ENCODE measurements at places on chromosomes 2 and 18. TPM values are rescaled to one million over a fixed set of nuclear protein-coding genes. Genes with fewer than 3 reads are reported as not detected.

DNA sequence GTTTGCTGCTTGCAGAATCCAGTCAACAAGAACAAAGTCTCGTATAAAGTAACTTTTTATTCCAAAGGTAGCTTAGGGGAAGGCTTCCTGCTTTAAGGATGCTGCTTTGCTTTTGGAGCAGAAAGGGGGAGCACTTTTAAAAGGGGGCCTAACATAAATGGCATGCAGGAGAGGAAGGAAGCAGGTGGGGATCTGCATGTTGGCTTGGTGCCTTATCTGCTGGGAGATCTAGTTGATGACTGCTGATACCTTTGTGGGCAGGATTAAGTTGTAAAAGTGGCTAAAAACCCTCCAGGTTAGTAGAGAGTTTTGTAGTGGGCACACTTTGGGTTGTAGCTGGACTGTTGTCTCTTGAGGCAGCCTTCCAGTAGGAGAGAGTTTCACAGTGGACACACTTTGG lies 22.5 kb downstream of the UBR3 start:
- ATAC-seq = no peak

DNA sequence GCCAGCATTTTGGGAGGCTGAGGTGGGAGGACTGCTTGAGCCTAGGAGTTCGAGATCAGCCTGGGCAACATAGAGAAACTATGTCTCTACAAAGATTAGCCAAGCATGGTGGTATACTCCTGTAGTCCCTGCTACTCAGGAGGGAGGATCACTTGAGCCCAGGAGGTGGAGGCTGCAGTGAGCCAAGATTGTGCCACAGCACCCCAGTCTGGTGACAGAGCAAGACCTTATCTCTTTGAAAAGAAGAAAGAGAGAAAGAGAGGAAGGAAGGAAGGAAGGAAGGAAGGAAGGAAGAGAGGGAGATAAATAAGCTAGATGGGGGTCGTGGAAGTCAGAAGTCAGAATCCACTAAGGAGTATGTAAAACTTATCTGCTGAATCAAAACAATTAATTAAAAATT lies 16.2 kb downstream of the GPR75 start:
- no peak for ATAC-seq

- ATAC-seq = no peak
Observed at GRCh38 chr2:167701651-167702050, 545.7 kb downstream of the STK39 start.

- ATAC-seq = no peak
Observed at GRCh38 chr2:13089971-13090370, 373.2 kb downstream of the TRIB2 start.

DNA sequence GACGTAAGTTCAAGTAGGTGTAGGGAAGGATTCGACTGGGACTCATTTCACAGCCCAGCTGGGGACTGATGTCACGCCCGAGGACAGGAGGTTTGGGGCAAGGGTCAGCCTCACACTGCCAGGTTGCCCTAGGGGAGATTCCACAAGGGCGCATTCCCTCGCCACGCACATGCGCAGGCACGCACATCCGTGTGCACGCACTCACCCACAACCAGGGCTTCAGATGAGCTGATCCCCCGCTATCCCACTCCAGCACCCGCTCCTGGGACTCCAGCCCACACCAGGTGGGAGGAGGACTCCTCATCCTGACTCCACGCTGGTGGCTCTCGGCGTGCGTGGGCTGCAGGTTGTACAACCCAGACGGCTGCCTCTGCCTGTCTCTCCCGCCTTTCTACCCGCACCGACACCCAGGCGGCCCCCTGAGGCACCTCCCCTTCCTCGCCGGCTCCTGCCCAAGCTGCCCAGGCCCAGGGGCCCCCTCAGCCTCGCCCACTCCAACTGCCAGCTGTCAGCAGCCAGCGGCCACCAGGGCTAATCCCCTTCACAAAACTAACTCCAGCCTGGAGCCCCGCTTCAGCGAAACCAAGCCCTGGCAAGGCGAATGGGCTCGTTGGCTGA lies 47.8 kb upstream of the FOSL2 start:
- ATAC-seq = no peak

DNA sequence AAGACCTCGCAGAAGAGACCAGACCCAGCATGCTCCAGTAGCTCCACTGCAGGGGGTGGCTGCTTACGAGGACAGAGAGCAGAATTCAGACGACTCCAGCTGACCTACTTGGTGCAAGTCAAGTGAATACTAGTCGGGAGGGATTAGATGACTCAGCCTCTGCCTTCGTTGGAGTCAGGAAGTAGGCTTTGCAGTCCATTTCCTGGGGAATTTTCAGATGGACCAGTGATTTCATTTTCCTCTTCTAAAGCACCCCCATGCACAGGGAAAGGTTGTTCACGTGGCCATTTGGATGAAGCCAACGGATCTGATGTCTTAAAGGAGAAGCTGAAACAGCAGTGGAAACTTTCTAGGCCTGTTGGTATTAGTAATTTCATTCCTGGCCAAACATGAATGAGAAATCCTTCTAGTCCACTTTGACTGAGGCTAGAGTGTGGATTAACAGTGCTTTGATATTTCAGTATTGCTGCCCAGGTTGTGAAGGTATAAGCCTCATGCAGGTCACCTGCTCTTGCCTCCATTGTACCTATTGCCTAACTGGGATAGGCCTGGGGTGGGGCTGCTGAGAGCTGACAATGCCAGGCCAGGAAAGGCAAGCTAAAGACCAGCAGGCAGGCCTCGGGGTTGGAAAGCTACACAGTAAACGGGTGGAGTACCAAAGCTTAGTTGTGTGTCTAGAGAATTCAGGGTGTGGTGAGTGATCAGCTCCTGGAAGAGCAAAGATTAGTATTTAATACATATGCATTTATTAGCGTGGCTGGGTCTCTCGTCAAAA lies 117.6 kb upstream of the FOSL2 start:
- peak; percentile 88 for ATAC-seq

- ATAC-seq = no peak
Observed at GRCh38 chr18:79487801-79488201, 92.1 kb downstream of the NFATC1 start.

DNA sequence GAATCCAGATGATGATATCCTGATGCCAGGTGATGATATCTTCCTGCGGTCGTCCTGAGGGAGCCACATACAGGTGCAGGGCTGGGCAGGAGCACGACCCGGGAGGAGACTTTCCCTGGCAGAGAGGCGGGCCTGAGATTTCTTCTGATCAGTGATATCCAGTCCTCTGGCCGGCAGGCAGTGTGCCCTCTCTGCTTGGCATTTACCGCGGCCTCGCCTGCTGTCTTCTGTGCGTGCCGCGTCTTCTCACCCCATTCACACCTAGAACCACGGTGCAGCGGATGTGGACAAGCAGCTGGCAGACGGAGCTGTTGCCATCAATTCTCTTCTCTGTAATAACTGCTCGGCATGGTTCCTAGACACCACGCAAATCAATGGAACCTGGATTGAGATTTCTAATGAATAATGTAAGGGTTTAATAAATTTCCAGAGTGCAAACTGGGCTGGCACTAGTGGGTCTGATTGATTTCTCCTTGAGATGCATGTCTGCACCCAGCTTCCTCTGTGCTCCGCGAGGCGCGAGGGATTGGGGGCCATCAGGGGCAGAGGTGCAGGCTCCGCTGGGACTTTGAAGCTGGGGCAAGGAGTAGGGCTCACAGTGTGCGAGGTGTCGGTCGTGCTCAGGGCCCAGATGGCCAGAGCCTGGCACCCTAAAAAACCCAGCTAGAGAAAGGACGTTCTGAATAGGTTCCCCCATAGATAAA lies 208.9 kb upstream of the HDAC4 start:
- no peak for ATAC-seq

- ATAC-seq = no peak
Observed at GRCh38 chr18:45228796-45229388, 386.4 kb upstream of the SLC14A2 start.

- no peak for ATAC-seq
Observed at GRCh38 chr2:144905956-144906355, 386.0 kb upstream of the ZEB2 start.

- ATAC-seq = peak; percentile 77
Observed at GRCh38 chr2:191255756-191256312, 10.6 kb downstream of the MYO1B start.

GRCh38 chr2:35410431-35411061 lies 945.0 kb upstream of the CRIM1 start:
- ATAC-seq = no peak

GRCh38 chr18:79509536-79509930 lies 113.8 kb downstream of the NFATC1 start:
- no peak for ATAC-seq

DNA sequence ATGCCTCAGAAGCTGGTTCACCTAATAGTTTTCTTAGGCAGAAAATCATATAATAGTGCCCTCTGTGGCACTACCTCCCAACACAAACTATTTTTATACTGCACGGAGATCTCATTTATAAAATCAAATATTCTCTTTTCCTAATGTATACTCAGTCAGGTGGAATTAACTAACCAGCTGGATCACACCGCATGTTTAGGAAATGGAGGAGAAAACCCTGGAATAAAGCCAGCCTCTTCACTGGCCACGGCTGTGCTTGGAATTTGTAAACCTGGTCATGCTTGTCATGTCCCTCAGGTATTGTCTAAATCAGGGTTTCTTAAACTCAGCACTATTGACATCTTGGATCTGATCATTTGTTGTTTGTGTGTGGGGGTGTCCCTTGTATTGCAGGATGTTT lies 85.6 kb downstream of the DOCK10 start:
- no peak for ATAC-seq

DNA sequence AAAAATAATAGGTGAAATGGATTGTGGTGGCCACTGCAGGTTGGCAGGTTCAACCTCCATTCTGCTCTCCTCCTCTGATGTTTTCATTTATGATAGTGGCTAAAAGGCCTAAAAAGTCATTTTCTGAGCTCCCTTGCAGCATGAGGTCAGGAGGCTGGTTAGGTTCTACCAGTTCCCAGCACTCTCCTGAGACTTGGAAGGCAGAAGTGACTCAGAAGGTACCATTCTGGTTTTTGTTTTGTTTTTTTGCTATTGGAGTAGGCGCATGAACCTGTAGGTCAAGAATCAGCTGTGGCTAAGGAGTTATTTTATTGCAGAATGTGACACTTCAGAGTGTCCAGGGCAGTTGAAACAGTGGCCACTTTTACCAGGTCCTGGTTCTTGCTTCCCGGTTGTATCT lies 181.9 kb downstream of the CCDC102B start:
- ATAC-seq = no peak

DNA sequence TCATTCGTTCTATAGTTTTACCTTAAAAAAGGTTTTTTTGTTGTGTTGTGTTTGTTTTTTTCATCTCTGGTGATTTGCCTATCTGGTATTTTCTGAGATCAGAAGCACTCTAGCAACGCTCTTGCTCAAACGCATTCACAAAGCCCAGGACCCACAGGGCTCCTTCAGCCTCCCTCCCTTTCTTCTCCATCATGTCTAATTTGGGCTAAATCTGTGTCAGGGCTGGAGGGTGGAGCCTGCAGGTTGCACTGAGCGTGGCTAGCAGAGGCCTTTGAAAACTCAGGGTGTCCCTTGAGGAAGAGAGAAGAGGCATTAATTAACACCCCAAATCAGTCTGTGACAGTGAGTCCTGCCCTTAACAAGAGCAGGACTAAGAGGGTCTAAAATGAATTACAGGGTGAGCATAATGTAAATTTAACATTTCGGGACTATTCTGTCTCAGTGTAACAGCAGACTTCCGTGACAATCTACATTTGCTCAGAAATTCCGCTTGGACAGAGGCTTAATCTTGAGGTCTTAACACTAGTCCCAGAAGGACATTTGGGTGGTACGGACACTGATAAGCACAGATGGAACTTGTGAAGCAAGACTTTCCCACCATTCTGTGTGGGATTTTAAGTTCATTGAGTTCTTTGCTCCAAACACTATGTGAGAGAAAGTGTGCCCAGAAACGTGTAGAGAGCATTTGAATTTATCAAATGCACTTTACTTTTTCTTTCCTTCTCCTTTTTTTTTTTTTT lies 174.4 kb upstream of the APCDD1 start:
- no peak for ATAC-seq

DNA sequence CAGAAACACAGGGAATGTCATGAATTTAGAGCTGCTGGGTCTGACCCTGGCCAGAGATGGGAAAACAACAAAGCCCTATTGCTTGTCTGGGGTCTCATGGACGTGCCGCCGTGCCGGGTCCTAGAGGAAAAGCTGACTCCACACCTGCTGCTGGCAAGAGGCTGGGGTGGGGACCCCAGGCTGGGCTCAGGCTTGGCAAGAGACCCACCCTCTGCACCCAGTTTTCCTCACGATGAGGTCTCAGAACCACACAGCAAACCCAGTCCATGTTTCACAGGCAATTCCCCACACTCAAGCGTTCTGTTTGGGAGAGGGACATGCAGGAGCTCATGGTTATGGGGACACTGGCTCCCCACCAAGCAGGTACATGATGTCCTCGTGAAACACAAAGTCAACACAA lies 367.3 kb upstream of the SALL3 start:
- ATAC-seq = no peak

DNA sequence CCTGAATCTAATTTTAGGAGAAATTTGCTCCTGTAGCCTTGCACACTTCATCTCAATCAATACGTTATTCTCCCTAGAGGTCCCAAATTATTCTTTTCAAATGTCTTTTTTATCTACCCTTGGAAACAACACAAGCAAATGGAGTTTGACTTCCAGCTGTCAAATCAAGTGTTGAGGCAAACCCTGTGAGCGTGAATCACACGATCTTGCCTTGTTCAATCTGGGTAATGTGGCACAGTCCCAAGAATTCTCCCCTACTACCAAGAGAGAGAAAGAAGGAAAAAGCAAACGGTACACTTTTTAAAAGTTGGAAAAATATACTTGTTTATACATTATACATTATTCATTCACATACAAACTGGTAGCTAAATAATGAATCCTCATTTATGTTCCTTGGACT lies 2035.3 kb upstream of the CELF4 start:
- ATAC-seq = no peak

DNA sequence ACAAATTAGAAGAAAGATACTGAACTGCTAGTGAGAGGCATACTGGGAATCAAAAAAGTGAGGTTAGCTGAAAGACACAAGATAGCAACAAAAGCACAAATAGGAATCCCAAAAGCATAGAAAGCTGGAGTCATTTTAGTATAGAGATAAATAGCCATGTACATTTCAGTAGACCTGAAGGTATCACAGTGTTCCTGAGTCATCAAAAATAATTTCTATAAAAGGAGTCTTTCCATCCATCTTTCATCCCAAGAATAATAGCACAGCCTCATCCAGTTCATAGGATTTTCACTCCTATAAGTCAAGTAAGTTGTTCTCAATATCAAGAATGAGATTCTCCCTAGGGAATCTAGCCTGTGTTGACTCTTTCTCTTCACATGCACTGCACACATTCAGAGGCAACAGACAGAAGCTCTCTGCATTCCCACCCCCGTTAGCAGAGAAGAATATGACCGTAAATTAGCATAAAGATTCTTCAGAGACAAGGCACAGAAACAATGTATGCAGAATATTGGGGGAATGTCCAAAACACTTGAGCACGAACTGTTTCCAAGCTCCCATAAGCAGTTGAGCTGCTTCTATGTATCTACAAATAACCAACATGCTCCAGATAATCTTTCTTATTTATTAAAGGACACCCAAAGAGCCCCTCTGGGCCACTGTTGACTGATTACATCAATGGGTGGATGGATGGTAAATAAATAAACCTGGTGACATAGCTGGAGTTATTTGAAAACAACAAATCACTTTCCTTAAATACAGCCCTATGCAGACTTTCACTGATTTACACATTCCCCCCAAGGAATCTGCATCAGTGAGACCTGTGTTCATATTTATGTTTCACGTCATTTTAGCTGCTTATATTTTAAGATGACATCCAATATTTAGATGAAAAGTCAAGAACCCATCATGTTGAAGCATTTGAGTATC lies 174.5 kb upstream of the PKDCC start:
- ATAC-seq = no peak

GRCh38 chr18:42742969-42743368 lies 372.5 kb downstream of the RIT2 start:
- ATAC-seq = no peak

The ALPP gene
- total RNA-seq = not detected

The RETREG2 gene
- total RNA-seq = 41.6 TPM

The AOX1 gene
- 5.2 TPM for total RNA-seq

The MYOM1 gene
- 0.32 TPM for total RNA-seq

The LRRC30 gene
- total RNA-seq = not detected
